ENCODE measurements at places on chromosomes 1 and 21. TPM values are rescaled to one million over a fixed set of nuclear protein-coding genes. Genes with fewer than 3 reads are reported as not detected.

GRCh38 chr21:35041881-35042280, 7.2 kb downstream of the RUNX1 start:
- peaks cover 19% of the 10 kb centered on the region for H3K36me3 ChIP-seq
- H3K4me1 ChIP-seq = peaks cover 20% of the 10 kb centered on the region
- no peaks in the 10 kb centered on the region for H3K27me3 ChIP-seq
- H3K27ac ChIP-seq = no peak overlapping the region

DNA sequence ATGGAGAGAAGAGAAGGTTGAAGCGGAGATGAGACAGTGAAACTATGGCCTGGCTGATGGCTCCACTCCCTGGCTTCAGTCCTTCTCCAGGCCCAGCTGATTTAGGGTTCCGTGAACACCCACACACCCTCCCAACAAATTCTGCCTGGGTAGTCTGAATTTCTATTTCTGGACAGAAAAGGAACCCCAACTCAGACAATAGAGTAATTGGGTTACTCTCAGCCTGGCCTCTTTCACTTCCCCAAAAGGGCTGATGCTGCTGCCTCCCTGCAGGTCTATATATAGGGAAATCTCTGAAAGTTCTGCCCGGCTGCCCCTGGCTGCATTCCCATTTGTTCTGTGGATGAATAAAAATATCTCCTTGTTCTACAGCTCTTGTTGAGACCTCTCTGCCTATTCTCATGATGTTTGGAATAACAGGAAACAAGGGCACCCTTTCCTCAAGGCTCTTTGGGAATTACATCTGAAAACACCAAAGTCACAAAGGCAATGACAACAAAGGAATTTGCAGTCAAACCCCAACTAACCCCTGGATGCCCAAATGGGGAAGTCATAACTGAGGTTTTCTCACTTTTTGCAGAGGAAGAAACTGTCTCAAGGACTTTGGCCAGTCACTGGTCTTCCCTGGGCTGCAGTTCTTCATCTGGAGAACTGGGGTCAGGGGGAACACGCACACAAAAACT, 11.4 kb upstream of the ZSCAN20 start:
- peaks cover 11% of the 10 kb centered on the region for H3K4me1 ChIP-seq
- H3K4me3 ChIP-seq = no peak overlapping the region
- H3K27ac ChIP-seq = no peak overlapping the region

DNA sequence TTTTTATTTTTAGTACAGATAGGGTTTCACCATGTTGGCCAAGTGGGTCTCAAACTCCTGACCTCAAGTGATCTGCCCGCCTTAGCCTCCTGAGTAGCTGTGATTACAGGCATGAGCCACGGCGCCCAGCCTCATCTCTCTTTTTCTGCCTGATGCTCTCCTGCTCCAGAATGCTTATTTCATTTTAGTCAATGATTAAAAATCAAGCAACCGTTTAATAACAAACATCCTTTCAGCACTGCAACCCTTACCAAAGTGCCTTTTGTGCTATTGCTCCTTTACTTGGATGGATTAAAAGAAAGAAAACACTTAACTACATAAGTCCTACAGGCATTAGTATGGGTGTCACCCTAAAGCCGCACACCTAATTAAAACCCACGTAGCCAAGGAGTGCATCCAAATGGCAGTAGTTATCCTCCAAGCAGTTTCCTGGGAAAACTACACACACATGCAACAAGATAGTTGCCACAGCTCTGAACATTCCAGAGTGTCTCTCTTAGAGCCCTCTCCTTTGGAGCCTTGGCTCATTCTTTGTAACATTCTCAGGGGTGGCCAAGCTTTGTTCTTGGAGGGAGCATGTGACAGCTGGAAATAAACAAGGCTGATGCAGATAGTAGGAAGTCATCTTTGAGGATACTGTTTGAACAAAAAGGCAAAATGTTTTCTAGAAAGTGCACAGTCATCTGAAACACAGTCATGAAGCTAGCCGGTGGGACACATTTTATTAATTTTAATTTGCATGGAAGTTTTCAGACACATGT, 51.2 kb downstream of the KCNJ15 start:
- H3K27me3 ChIP-seq = no peaks in the 10 kb centered on the region
- peak overlapping the region; percentile 87 for H3K27ac ChIP-seq
- H3K4me1 ChIP-seq = peaks cover 41% of the 10 kb centered on the region
- peak; percentile 86 for DNase-seq
- H3K36me3 ChIP-seq = no peaks in the 10 kb centered on the region

DNA sequence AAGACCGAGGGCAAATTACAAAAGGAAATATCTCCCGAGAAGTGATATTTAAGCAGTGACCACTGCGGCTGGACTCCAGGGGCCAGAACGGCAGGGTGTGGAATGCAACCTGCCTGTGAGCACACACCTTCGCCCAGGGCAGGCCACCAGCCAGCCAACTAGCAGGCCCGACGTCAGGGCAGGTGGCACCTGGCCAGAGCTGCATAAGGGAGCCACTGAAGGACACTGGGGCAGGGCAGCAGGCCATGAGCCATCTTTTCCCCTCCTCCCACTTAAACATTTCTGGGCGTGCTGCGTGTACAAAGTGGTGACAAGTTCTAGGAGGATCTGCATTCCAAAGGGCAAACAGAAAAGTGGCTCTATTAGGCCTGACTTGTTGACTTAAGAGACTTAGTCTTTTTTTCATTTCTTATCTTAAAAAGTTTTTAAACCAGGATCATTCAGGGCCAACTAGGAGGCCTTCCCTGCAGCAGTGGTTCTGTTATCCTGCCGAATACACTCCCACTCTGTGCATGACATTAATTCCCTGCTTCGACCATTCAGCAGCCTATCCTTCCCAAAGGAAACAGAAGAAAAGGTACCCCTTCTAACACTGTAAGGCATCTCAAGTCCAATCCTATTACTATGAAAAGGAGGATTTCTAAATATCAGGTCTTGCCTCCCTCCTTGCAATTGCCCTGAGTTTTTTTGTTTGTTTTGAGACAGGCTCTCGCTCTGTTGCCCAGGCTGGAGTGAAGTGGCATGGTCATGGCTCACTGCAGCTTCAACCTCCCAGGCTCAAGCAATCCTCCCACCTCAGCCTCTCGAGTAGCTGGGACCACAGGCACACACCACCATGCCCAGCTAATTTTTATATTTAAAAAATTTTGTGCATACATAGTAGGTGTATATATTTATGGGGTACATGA, 96.3 kb downstream of the BCAR3 start:
- peaks cover 99% of the 10 kb centered on the region for H3K36me3 ChIP-seq
- H3K27ac ChIP-seq = no peak overlapping the region
- H3K4me1 ChIP-seq = peaks cover 41% of the 10 kb centered on the region
- H3K4me3 ChIP-seq = no peak overlapping the region

DNA sequence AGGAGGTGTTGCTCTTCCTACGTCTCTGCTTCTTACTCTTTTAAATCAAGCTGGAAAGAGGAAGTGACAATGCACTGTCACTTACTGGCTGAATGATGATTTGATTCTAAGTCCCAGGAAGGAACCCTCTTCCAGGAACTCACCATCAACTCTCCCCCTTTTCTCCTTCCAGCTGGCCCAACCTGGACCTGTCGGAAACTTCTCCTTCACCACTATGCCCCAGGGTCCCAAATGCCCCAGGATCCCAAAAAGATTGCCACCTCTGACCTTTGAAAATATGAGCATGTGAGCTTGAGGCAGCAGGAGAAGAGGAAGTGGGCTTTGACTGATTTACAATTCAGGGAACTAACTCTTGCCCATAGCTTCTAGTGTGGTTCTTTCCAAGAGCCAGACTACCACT, 5.3 kb upstream of the ADAMTS5 start:
- peaks cover 2% of the 10 kb centered on the region for H3K4me1 ChIP-seq
- 0 out of 2 replicates have a peak, but pooled peaks cover 2% of the 10 kb centered on the region for H3K27me3 ChIP-seq
- no peak overlapping the region for H3K4me3 ChIP-seq
- H3K27ac ChIP-seq = no peak overlapping the region

DNA sequence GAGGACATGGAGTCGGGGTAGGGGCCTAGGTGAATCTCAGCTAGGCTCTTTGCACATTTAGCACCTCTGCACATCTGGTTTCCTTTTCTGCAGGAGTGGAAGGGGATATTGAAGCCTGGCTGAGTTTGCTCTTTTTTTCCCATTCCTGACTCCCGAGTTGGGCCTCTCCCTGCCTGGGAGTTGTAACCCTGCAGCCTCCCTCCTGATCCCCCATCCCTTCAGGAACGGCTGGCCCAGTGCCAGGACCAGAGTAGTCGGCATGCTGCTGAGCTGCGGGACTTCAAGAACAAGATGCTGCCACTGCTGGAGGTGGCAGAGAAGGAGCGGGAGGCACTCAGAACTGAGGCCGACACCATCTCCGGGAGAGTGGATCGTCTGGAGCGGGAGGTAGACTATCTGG, 836 bp downstream of the OLFML3 start:
- H3K4me1 ChIP-seq = peaks cover 71% of the 10 kb centered on the region
- no peaks in the 10 kb centered on the region for H3K36me3 ChIP-seq
- H3K27ac ChIP-seq = no peak overlapping the region
- H3K27me3 ChIP-seq = no peaks in the 10 kb centered on the region
- DNase-seq = no peak

DNA sequence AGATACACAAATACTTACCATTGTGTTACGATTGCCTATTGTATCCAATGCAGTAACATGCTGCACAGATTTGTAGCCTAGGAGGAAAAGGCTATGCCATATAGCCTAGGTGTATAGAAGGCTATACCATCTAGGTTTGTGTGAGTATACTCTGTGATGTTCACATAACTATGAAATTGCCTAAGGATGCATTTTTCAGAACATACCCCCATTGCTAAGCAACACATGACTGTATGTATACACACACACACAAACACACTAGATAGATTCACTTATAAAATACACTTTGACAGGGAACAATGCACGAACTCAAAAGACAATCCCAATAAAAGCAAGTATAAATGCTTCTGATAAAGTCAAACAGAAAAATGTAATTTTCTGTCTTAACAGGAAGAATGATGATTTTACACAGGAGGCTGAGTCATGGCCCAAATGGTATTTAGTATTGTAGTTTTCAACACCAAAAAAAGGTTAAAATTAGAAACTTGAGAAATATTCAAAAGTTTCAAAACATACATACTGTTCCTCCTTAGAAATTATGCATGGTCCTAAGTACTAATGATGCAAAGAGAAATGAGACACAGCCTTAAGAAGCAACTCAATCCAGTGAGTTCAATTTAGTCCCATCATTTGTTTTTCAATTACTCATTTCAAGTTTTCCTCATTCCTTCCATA, 12.2 kb downstream of the FH start:
- no peaks in the 10 kb centered on the region for H3K4me1 ChIP-seq
- H3K27ac ChIP-seq = no peak overlapping the region
- DNase-seq = no peak
- H3K27me3 ChIP-seq = no peaks in the 10 kb centered on the region
- no peak overlapping the region for H3K4me3 ChIP-seq

Gene VHLL
- total RNA-seq = not detected

GRCh38 chr1:23100074-23100748, 68.4 kb downstream of the LUZP1 start:
- H3K27ac ChIP-seq = peak overlapping the region; percentile 52
- H3K27me3 ChIP-seq = no peaks in the 10 kb centered on the region
- peaks cover 21% of the 10 kb centered on the region for H3K36me3 ChIP-seq
- no peak overlapping the region for H3K4me3 ChIP-seq
- peaks cover 59% of the 10 kb centered on the region for H3K4me1 ChIP-seq

DNA sequence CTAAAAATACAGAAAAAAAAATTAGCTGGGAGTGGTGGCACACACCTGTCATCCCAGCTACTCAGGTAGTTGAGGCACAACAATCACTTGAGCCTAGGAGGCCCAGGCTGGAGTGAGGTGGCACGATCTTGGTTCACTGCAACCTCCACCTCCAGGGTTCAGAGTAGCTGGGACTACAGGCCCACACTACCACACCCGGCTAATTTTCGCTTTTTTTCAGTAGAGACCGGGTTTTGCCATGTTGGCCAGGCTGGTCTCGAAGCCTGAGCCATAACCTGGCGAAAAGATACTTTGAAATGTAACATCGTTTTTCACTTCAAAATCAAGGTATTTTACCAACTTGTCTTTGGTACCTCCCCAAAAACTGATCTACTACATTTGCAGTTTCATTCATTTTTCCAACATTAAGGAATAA, 6.1 kb downstream of the GAS5 start:
- no peak overlapping the region for H3K4me3 ChIP-seq
- H3K27me3 ChIP-seq = no peaks in the 10 kb centered on the region
- H3K27ac ChIP-seq = no peak overlapping the region
- DNase-seq = peak; percentile 24

Gene PCAT6
- not detected for total RNA-seq

Gene LIN28A
- not detected for total RNA-seq

Gene MYOC
- total RNA-seq = not detected

GRCh38 chr1:218898921-218899320, 274.8 kb upstream of the LYPLAL1 start:
- no peak for DNase-seq
- H3K4me1 ChIP-seq = no peaks in the 10 kb centered on the region
- no peaks in the 10 kb centered on the region for H3K27me3 ChIP-seq
- no peak overlapping the region for H3K4me3 ChIP-seq

DNA sequence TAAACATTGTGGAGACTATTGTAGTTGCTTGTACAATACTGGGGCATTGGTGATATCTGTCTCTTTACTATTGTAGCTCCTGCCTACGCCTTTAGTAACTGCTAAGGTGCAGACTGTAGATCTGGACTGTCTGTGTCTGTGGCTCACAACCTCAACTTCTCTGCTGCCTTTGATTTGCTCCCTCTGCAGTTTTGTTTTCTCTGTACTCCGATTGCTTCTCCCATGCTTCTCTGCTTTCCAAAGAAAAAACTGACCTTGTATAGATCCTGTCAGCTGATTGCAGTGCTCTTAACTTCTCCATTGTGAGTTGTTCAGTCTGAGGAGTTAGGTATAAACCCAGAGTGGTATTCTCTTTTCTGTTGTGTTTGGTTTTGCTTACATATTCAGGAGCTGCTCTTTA, 15.3 kb downstream of the MAGI3 start:
- no peak for DNase-seq
- no peak overlapping the region for H3K4me3 ChIP-seq
- H3K27me3 ChIP-seq = no peaks in the 10 kb centered on the region
- peaks cover 4% of the 10 kb centered on the region for H3K36me3 ChIP-seq
- H3K4me1 ChIP-seq = peaks cover 3% of the 10 kb centered on the region
- no peak overlapping the region for H3K27ac ChIP-seq

DNA sequence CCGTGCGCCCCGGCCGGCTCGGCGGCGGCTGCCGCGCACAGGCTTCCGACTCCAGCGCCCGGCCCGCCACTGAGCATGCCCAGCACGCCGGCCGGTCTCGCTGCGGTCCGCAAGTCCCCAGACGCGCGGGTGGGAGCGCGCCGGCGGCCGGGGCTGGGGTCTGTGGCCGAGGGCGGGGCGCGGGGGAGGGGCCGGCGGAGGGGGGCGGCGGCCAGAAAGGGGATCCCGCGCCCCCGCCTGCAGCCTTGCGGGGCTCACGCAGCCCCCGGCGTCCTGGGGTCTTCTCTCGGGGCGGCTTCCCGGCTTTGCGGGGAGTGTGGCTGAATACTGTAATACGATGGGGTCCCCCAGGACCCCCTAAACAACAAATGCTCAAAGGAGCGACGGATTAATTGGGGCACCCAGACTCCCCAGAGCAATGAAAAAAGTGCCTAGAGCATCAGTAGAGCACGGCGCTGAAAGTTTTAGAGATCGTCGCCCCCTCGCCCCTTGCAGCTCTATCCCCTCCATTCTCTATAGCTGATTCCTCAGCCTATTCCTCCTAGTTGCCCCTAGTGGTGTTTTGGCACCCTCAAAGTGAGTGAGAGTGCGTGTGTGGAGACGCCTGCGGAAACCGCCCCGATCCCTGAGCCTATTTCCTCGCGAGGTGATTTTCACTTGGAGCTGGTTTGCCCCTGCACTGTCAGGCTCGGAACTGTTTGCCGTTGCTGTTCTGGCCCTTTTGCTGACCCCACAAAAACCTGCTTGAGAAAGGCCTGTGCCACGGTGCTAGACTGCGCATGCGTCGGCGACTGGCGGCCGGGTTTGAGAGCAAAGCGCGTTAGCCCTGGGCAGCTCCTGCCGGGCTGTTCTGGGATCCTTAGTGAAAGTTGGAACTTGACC, at the start of gene VAV3:
Gene VAV3 (minus strand): TSS at position 71 of the 882 bp plus-strand sequence. CDS start 311 bp downstream, outside the sequence.
- peaks cover 18% of the 10 kb centered on the region for H3K4me1 ChIP-seq
- H3K36me3 ChIP-seq = no peaks in the 10 kb centered on the region
- H3K27me3 ChIP-seq = peaks cover 54% of the 10 kb centered on the region

Measured in SJSA1 (cell line).